CD4-positive, alpha-beta T cell (primary cell): ENCODE measurements at places on chromosomes 4 and X.

DNA sequence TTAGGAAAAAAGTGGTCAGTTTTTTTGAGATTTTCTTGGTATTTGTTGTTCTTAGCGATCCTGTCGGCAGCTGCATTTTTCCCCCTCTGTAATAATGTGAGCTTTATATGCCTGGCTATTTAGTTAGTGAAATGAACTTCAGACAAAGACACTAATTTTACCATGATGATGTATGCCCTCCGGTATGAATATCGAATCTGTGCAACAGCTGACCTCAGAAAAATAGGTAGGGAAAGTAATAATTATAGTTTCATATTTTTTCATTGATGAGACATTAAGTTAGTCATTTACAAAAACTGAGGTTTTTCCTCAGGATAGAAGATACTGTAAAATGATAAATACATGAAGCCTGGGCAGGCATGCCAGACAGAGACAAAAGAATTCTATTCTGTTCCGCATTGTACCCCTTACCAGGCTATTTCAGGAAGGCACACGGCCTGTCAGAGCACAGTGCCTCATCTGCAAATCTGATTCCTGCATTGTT, 155.8 kb downstream of the SHROOM3 start:
- DNase-seq, result no peak

GRCh38 chr4:169847171-169847570, 89.4 kb upstream of the HPF1 start:
- DNase-seq, result no peak

DNA sequence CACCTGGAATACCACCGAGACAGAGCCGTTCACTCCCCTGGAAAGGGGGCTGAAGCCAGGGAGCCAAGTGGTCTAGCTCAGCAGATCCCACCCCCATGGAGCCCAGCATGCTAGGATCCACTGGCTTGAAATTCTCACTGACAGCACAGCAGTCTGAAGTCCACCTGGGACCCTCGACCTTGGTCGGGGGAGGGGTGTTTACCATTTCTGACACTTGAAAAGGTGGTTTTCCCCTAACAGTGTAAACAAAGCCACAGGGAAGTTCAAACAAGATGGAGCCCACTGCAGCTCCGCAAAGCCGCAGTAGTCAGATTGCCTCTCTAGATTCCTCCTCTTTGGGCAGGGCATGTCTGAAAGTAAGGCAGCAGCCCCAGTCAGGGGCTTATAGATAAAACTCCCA, 243.2 kb downstream of the RASL11B start:
- DNase-seq, result no peak

DNA sequence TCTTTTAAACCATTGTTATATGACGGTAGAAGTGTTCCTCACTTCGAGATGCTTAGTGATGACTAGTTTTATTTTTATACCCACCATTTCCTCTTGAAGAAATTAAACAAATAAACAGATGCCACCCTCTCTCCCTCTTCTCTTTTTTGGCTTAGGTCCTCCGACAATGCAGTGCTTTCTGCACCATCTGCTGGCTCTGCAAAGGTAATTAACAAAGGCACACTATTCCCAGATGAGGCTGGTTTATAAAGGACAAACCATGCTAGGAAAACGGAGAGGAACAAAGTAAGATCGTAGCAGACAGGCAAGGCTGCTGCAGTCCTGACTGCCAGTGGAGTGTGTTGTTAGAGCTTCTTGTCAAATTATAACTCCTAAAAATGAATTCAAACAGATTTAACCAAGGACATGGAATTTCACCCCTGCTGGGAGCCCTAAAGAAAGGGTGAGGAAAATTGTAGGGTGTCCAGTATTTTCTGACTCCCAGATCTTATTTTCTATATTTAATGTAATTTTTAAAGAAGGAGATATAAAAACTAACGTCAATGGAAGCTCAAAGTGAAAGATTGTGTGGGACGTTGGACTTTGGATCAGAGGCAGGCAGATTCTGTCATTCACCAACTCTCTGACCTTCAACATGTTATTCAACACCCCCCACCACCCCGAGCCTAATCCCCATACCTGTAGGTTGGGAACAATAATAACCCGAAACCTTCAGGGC, 142.1 kb downstream of the CPEB2 start:
- DNase-seq, result no peak

GRCh38 chr4:40196724-40197281, at the start of gene RHOH:
Gene RHOH, plus strand, starts transcription at chr4:40197031. Its CDS starts 46,356 bp downstream, at chr4:40243387.
- peak; percentile 93 for DNase-seq

DNA sequence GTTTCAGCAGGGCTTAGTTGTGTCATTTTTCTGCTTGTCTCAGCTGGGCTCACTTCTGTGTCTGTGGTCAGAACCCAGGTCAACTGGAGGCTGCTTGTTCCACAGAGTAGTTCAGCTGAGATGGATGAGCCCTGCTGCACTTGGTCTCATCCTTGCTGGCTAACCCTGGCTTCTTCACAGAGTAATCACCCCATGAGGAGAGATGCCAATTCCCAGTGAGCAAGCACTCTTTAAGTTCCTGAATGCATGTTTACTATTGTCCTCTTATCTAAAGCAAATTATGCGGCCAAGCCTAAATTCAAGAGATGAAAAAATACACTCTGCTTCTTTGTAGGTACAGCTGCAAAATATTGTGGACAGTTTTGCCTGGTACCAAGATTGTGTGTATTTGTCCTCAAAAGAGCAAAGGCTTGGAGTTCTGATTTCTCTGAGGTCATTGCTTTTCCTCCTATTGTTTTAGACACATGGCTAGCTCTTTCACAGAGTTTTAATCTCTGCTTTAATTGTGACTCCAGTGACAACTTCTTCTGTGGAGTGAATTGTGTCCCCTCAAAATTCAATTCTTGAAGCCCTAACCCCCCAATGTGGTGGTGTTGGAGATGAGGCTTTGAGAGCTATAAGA, 236.6 kb upstream of the ANKRD50 start:
- no peak for DNase-seq

- DNase-seq, result no peak
Observed at GRCh38 chrX:136710325-136710951, 62.5 kb downstream of the CD40LG start.

GRCh38 chr4:40656201-40656863, 26.7 kb upstream of the RBM47 start:
- DNase-seq, result no peak

DNA sequence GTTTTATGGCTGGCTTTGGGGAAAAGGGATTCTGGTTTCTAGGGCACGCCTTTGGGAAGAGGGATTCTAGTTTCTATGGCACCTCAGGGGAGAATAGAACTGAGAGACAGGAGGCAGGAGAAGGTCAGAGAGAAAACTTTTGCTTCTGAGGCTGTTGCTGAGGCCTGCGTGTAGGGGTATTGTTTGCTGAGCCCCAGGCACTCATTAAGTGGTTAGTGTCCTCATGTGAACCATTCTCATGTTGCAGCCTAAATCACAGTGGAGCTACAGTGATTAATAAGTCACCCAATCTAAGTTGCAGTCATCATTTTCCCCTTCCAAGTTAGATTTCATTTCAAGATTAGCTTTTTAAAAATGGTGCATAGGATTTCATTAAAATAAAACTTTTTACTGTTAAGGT, 29.0 kb downstream of the VCX3A start:
- DNase-seq, result no peak
